ENCODE measurements at places on chromosomes 3 and 15.

DNA sequence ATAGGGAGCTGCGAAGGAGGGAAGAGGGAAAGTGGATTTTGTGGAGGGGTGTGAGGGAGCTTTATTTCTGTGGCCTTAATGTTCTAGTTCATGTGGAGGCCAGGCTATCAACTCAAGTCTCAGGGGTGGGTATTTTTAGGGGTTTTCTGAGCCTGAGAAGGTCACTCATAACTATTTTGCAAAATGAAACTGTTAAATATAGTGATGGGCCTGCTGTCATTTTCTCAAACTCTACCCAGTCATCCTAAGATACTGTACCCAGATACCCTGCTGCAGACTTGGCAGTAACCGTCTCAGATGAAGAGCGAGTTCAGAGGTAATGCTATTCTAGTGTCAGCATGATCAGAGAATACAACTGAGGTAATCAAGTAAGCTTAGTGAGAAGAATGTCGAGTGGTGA is 545.0 kb upstream of the TBL1XR1 start:
- no peak for DNase-seq

DNA sequence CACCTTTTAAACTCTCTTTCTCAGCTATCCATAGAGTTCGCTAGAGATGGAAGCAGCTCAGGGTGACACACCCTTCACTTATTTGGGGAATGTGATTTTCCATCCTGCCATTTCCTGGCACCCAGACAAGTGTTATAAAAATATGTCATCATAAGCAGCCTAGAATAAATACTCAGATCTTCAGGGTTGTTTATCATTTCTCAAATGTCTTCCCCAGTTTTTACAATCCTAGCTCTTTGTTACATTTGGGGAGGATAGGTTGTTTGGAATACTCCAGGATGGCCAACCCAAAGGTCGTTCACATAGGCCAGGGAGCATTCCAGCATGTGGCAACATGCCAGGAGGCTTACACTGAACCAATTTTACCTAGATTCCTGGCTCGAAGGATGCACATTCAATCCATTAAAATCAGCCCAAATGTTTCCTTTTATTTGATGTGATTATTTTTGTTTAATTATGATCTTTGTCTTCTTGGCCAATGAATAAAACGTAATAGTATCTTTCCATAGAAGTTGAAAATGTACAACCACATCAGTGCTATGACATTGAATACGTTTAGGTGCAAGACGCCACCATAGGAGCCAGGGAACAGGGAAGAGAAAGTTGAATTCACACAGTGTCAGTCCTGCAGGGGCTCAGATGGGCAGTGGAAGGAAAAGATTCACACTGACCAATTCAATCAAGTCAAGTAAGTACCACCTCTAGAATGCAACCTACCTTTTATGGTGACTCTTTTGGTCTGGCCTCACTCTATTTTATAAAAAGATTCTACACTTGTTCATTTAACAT is 537.7 kb upstream of the MDFIC2 start:
- no peak for DNase-seq

DNA sequence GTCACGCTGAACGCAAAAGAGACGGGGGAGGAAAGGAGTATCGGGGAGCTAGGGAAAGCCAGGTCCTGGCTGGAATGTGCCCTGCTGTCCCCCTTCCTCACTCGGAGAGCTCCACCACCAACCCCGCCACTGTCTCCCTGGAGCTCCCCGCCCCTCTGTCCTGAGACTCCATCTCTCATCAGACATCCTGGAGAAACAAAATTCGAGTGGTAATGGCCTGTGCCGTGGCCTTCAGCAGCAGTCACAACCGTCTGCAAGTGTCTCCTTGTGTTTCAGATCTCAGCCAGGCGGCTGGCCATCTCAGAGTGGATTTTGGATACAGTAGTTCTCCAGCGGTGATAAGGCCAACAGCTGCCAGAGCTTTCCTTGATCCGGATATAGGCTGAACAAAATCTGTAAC is 76.9 kb downstream of the OCA2 start:
- no peak for DNase-seq

GRCh38 chr3:195001961-195002861 is 268.7 kb downstream of the XXYLT1 start:
- DNase-seq: no peak

DNA sequence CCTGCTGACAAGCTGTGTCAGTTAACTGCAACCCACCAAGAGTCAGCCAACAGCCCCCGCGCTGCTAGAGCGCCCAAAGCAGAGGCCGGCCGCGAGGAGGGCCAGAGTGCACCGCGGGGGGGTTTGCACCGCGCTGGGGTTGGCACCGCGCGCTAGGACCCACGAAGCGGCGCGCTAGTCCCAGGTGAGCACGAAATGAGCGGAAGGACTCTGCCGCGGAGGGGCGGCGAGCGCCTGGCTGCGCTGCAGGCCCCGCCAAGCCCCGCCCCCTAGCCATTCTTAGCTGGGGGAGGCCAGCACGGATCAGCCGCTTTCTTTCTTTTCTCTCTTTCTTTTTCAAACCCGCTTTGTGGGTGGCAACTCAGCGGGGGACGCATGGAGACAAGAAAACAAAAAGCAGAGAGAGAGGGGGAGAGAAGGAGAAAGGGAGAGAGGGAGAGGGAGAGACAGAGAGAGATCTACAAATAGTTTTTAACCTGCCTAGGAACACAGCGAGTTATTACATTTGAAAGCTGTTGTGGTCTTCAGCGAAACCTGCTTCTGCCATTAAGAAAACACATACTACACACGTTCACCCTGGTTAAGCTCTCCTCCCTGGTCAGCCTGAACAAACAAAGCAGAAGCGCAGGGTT is 6.9 kb upstream of the FOXB1 start:
- no peak for DNase-seq

GRCh38 chr3:140292170-140292569 is 357.2 kb downstream of the CLSTN2 start:
- DNase-seq: no peak

DNA sequence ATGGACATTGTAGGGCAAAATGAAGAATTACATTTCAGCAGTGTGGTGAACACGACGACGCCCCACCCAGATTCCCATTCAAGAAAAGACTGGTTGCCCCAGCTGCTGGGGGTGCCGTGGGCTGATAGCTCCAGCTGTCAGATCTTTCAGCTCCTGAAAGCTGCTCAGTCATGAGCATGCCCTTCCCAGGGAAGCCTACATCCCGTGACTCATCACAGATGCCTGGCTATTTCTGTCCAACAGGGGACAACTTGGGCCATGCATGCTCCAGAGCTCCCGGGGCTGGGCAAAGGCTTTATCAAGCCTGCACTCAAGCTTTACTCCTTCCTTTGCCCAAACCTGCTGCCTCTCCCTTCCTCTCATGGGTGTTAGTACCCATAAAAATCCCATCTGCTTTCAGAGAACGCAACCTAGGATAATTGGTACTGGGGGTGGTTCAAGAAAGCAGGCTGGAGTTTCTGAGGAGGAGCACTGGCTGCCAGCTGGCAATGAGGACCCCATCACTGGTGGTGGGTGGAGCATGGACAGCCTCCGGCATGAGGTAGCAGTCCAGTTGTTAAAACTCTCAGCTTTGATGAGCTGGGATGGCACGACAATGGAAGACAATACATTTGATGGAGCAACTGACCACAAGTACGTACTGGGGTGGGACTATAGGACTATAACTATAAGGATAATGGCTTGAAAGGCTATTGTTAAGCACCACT is 16.4 kb upstream of the ST8SIA2 start:
- no peak for DNase-seq

GRCh38 chr3:52242039-52242438 is 3.1 kb upstream of the TWF2 start:
- DNase-seq: no peak

DNA sequence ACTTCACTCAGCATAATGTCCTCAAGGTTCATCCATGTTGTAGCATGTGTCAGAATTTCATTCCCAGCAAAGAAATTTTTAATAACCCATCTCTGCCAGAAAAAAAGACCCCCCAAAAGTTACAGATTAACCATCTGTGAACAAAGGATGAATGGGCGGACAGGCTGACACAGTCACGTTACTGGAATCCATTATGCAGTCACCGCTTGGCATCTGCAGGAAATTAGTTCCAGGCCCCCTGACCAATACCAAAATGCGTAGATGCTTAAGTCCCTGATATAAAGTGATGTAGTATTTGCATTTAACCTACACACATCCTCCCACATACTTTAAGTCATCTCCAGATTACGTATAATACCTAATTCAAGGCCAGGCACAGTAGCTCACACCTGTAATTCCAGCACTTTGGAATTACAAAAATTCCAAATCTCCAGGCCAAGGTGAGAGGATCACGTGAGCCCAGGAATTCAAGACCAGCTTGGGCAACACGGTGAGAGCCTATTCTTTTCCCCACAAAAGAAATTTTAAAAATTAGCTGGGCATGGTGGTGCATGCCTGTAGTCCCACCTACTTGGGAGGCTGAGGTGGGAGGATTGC is 1.5 kb upstream of the SLC12A8 start:
- no peak for DNase-seq

DNA sequence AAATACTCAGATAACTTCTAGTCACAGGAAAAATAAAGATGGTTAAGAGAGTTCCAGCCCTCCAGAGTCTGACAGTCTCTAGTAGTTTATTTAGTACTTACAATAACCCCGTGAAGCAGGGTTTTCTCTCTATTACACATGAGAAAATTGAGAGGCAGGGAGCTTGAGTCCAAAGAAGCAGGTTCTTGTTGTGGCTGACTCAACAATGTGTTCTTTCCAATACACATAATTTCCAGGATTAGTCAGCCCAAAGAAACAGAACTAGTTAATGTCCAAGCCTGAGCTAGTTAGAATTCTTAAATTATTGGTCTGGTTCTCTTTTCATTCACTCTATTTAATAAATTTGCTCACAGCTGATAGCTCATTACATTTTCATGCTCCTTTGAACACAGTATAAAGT is 49.9 kb downstream of the ALDH1A2 start:
- no peak for DNase-seq

- no peak for DNase-seq
Observed at GRCh38 chr15:80414546-80415357, 10.6 kb downstream of the ARNT2 start.

DNA sequence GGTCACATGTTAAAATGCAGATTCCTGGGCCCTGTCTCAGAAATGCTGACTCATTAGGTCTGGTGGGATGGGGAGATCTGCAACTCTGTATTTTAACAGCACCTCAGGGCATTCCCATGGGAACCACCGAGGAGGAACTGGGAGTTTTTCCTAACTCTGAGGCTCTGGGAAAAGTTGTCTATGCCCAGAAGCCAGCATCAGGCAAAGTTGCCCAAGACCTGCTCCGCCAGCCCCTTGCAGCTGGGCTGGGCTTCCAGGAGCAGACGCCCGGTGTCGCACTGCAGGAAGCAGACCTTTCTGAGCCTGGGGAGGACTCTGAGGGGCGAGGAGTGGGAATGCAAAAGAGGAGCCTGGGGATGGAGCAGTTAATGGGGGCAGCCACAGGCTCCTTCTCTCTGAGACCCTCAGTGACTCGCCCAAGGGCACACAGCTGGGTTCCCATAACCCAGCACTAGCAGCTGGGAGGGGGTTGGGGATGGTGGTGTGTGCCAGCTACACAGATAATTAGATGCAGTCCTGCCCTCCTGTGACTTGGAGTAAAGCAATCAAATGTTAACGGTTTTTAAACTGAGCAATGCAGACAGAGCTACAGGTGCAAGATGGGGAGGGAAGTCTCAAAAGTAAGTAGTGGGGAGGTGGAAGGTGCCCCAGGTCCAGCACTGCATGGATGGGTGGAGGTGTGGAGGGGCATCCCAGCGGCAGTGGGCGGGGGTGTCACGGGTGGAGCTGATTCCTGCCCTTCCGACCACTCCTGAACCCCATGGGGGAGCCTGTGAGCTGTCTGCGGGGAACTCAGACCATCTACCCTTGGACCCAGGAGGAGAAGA is 100.4 kb downstream of the LSM3 start:
- DNase-seq: no peak

DNA sequence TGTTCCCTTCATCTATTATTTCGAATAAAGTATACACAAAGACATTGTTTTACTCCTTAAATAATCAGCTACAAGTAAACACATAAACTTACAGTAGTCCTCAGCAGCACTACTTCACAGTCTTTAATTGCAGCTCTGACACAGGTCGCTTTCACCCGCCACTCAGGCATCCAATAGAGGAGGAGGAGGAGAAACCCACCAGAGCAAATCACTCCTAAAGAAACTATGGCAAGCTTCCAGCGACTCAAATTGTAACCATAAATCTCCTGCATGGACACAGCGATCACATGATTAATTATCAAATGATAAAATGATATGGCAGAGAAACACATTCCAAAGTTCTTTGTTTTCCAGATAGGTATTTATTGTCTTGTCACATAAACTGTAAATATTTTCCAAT is 26.2 kb downstream of the ATP13A3 start:
- no peak for DNase-seq

- DNase-seq: no peak
Observed at GRCh38 chr3:187342255-187342654, 25.9 kb upstream of the RTP4 start.

- no peak for DNase-seq
Observed at GRCh38 chr3:116966649-116967048, 257.1 kb downstream of the TUSC7 start.

DNA sequence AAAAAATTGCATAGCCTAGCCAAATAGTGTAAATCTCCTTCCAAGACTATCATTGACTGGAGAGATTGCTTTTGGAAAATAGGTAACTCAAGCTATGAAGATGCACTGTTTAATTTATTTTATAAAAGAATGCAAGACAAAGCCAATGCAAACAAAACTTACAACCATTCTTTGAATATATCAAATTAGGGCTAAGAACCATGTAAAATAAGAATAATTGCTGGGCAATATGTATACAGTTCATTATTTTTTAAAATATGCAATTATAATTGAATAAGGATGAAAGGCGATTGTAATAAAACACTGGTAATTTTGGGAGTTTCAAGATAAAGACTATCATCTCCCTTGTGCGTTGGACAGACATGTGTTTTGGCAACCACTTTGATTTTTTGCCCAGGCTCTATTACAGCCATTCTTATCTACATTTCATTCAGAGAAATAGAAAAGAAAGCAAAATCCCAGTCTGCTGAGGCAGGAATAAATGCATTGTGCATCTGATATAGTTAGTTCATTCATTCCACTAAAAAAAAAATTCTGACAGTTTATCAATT is 242.3 kb upstream of the ROBO1 start:
- DNase-seq: no peak

- DNase-seq: no peak
Observed at GRCh38 chr15:96435022-96435421, 104.5 kb downstream of the NR2F2 start.

DNA sequence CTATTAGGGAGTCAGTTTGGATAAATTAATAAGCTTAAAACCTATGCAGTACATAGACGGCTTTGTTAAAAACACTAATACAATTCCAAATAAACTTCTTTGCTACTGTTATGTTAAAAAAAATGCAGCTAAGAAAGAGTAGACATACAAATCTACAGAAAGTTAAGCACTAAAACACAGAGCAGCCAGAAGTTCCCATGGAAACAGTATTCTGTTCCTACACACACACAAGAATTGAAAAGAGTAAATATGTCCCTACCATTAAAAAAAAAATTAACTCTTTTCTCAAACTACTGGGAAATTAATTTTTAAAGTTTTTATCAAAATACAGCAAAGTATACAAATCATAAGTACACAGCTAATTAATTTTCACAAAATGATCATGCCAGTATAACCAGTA is 71.6 kb downstream of the CLASP2 start:
- DNase-seq: no peak

GRCh38 chr3:134300520-134300919 is 49.9 kb upstream of the RYK start:
- DNase-seq: no peak

- DNase-seq: no peak
Observed at GRCh38 chr15:40792394-40792793, 14.5 kb upstream of the ZFYVE19 start.

- DNase-seq: no peak
Observed at GRCh38 chr3:55044486-55044885, 116.6 kb upstream of the LRTM1 start.

Measured in activated naive CD4-positive, alpha-beta T cell (primary cell).